ENCODE measurements at places on chromosomes 7 and 10. TPM values are rescaled to one million over a fixed set of nuclear protein-coding genes. Genes with fewer than 3 reads are reported as not detected.

- no peak for DNase-seq
- no peaks in the 10 kb centered on the region for H3K27me3 ChIP-seq
- H3K36me3 ChIP-seq, result peaks cover 48% of the 10 kb centered on the region
- H3K4me1 ChIP-seq, result peaks cover 6% of the 10 kb centered on the region
- no peak overlapping the region for H3K4me3 ChIP-seq
Observed at GRCh38 chr10:124989526-124989925, 47.6 kb downstream of the ZRANB1 start.

- no peaks in the 10 kb centered on the region for H3K27me3 ChIP-seq
- peaks cover 52% of the 10 kb centered on the region for H3K4me1 ChIP-seq
- peaks cover 38% of the 10 kb centered on the region for H3K36me3 ChIP-seq
- no peak for DNase-seq
- no peak overlapping the region for H3K27ac ChIP-seq
Observed at GRCh38 chr10:7287377-7287776, 123.5 kb downstream of the SFMBT2 start.

GRCh38 chr10:78686444-78687060 is 382.2 kb upstream of the ZMIZ1 start:
- H3K27me3 ChIP-seq, result peaks cover under 1% of the 10 kb centered on the region
- H3K27ac ChIP-seq, result no peak overlapping the region
- no peak for DNase-seq

DNA sequence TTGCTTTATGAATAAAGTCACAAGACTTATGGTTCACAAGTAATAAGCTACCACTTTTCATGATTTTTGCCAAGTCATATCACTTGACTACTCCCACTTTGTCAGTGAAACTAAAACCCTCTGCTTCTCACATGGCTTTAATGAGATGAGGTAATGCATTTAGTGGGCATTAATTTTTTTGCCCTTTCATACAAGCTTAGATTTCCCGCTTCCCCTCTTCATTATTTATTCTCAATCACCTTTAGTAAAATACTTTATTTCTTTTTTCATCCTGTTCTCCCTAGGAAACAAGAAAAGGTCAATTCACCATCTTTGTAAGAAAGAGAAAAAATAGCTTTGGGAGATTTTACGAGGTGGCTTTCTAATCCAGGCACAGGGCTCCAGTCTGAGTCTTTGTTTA is 109.6 kb upstream of the STARD3NL start:
- H3K27me3 ChIP-seq, result no peaks in the 10 kb centered on the region
- H3K4me3 ChIP-seq, result no peak overlapping the region
- H3K4me1 ChIP-seq, result no peaks in the 10 kb centered on the region
- no peak overlapping the region for H3K27ac ChIP-seq
- no peak for DNase-seq

- H3K4me1 ChIP-seq, result peaks cover 3% of the 10 kb centered on the region
- H3K27me3 ChIP-seq, result no peaks in the 10 kb centered on the region
- DNase-seq, result no peak
- no peak overlapping the region for H3K27ac ChIP-seq
- no peak overlapping the region for H3K4me3 ChIP-seq
Observed at GRCh38 chr7:4621396-4621795, 60.7 kb upstream of the FOXK1 start.

DNA sequence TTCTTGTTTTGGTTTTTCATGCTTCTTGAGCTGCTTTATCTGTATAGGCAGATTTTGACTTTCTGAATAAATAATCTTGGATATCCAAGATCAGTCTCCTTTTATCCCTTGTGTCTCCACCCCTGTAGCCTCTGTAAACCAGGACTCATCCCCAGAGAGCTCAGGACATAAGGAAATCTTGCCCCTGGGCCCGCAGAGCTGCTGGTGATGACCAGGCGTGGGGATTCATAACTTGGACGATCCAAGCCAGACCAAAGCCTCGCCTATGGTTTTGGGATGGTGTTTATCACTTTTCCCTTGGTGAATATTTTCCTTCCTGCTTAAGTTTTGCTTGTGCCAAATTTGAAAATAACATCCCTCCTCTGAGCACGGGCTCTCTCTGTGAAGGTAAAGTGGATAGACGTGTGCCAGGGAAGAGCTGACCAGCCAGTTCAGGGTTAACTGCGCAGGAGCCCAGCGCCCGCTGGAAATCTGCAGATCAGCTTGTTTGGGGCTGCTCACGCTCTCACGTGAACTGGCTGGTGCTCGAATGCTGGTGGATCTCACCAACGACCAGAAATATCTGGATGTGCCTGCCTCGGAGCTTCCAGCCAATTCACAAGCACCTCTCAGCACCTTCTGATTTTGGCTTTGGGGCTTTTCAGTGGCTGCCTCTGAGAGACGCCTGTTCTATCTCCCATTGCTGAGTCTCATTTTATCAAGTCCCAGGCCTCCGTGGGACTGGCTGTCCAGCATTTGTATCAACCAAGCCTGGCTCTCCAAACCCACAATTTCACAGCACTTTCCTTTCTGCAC is 132.1 kb upstream of the BTBD16 start:
- no peaks in the 10 kb centered on the region for H3K36me3 ChIP-seq
- H3K27ac ChIP-seq, result no peak overlapping the region
- DNase-seq, result no peak
- no peak overlapping the region for H3K4me3 ChIP-seq
- H3K4me1 ChIP-seq, result no peaks in the 10 kb centered on the region

DNA sequence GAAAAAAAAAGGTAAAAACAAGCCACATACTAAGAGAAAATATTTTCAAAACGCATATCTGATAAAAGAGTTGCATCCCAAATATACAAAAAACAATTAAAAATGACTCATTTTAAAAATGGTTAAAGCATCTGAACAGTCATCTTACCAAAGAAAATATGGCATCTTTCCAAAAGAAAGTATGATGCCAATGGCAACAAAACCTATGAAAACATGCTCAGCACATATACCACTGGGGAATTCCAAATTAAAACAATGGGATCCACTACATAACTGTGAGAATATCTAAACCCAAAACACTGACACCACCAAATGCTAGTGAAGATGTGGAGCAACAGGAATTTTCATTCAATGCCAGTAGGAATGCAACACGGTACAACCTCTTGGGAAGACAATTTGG is 39.3 kb downstream of the VSTM2A start:
- no peaks in the 10 kb centered on the region for H3K36me3 ChIP-seq
- H3K27ac ChIP-seq, result no peak overlapping the region
- no peaks in the 10 kb centered on the region for H3K4me1 ChIP-seq
- H3K4me3 ChIP-seq, result no peak overlapping the region

DNA sequence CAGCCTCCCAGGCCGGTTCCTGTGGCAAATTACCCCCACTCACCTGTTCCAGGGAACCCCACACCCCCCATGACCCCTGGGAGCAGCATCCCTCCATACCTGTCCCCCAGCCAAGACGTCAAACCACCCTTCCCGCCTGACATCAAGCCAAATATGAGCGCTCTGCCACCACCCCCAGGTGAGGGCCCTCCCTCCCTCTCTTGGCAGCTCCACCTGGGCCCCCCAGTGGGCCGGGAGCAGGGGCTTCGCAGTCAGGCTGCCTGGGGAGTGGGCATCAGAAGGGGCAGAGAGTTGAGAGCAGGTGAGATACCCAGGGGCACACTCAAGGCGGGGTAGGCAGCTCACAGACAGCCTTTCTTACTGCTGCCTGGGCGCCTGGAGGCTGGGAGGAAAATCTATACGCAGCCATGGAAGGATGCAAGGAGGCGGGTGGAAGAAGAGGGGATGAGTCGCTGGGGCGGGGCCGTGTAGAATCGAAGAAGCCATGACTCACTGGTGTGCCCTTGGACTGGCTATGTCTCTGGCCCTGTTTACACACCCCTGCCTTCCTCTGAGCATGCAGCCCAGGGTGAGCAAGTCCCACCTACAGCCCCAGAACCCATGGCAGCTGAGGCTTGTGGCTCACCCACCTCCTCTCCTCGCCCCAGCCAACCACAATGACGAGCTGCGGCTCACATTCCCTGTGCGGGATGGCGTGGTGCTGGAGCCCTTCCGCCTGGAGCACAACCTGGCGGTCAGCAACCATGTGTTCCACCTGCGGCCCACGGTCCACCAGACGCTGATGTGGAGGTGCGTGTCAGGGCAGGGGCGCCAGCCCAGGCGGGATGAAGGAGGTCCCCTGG is 48.6 kb upstream of the PPIF start:
- H3K27ac ChIP-seq, result no peak overlapping the region
- peaks cover 16% of the 10 kb centered on the region for H3K36me3 ChIP-seq

DNA sequence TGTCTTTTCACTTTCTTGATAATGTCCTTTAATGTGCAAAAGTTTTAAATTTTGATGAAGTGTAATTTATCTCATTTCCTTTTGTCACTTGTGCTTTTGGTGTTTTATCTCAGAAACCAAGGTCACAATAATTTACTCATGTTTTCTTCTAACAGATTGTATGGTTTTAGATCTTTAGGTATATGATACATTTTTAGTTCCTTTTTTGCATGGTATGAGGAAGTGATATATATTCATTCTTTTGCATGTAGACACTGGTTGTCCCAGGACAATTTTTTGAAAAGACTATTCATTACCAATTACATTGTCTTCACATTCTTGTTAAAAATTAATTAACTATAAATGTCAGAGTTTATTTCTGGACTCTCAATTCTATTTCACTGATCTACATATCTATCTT is 39.8 kb upstream of the GPR22 start:
- H3K36me3 ChIP-seq, result peaks cover 7% of the 10 kb centered on the region
- peaks cover 7% of the 10 kb centered on the region for H3K4me1 ChIP-seq
- H3K27ac ChIP-seq, result no peak overlapping the region
- no peak overlapping the region for H3K4me3 ChIP-seq

GRCh38 chr10:131155876-131156230 is 155.7 kb downstream of the TCERG1L start:
- no peak overlapping the region for H3K27ac ChIP-seq
- H3K27me3 ChIP-seq, result peaks cover 10% of the 10 kb centered on the region
- H3K4me1 ChIP-seq, result no peaks in the 10 kb centered on the region

- DNase-seq, result no peak
- H3K27ac ChIP-seq, result peak overlapping the region; percentile 91
- peak overlapping the region; percentile 74 for H3K4me3 ChIP-seq
- H3K4me1 ChIP-seq, result peaks cover 9% of the 10 kb centered on the region
- H3K36me3 ChIP-seq, result peaks cover 6% of the 10 kb centered on the region
Observed at GRCh38 chr7:23533238-23533604, 1.4 kb upstream of the TRA2A start.

GRCh38 chr7:36600869-36601530 is 123.3 kb downstream of the AOAH start:
- no peak overlapping the region for H3K27ac ChIP-seq
- H3K4me3 ChIP-seq, result no peak overlapping the region
- peaks cover 5% of the 10 kb centered on the region for H3K36me3 ChIP-seq
- no peaks in the 10 kb centered on the region for H3K27me3 ChIP-seq

DNA sequence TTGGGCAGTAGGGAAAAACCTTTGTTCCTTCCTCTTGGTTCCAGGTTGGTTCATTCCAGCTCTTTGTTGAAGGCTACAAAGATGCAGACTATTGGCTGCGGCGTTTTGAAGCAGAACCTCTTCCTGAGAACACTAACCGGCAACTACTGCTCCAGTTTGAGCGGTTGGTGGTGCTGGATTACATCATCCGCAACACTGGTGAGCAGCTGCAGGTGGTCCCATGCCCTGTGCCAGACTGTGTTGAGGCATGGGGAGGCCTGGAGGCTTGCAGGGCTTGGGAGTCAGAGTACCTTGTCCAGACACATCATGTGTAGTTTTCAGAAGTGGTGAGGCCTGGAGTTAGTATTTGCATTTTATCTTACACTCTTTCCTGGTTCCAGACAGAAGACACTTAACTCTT is 16.3 kb downstream of the PI4K2A start:
- no peaks in the 10 kb centered on the region for H3K27me3 ChIP-seq
- no peak overlapping the region for H3K27ac ChIP-seq
- H3K4me3 ChIP-seq, result no peak overlapping the region
- peaks cover 2% of the 10 kb centered on the region for H3K4me1 ChIP-seq
- DNase-seq, result no peak

DNA sequence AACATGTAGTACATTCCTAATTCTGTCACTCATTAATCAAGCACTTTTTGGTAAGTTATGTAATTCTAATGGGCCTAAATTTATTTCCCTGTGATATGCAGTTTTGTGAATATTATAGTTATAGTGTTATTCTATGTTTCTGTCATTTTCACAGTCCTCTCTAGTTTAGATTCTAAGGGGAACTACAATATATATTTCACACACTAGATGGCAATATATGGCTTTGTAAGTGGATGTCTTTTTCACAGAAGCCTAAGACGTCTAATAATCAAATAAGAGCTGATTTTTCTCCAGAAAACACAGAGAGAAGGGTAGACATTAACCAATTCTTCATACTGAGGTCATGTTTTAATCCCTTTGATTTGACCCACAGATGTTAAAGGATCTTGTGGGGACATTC is 18.0 kb downstream of the RNLS start:
- H3K27me3 ChIP-seq, result peaks cover 8% of the 10 kb centered on the region
- H3K27ac ChIP-seq, result no peak overlapping the region
- no peak for DNase-seq
- H3K4me1 ChIP-seq, result no peaks in the 10 kb centered on the region
- no peaks in the 10 kb centered on the region for H3K36me3 ChIP-seq

DNA sequence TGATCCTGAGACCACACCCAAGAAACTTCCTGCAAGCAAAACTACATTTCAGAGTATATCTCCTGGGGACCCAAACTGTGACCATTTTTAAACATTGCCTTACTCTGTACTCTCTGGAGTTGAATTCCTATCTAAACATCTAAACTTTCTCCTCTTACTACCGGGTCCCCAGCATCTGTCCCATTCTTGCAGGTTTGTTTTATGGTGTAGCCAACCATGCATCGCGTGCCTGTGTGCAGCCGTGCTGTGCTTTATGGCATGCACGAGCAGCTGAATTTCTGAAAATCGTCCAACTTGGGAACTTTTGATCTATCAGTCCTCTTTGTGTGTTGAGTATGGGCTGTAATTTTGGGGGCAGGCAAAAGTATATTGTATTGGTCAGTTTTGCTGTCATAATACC is 423.8 kb upstream of the DPP6 start:
- no peaks in the 10 kb centered on the region for H3K36me3 ChIP-seq
- no peak overlapping the region for H3K27ac ChIP-seq
- H3K4me1 ChIP-seq, result no peaks in the 10 kb centered on the region
- H3K27me3 ChIP-seq, result no peaks in the 10 kb centered on the region
- no peak overlapping the region for H3K4me3 ChIP-seq
- DNase-seq, result no peak

DNA sequence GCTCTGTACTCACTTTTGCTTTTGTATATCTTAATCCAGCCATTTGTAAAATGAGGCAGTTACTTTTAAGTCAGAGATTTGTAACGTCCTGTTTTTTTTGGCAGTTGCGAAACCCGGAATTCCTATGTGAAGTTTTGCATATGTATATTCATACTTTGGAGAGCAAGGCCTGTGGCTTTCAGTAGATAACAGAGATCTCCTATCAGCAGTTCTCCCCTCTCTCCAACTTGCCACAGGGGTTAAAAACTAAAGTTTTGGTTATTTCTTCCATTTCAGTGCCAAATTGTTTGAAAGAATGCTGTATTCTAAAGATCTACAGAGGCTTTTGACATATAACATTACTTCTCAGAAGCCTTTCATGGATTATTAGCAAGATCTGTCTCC is 102.4 kb downstream of the EXOC4 start:
- H3K27ac ChIP-seq, result no peak overlapping the region
- no peaks in the 10 kb centered on the region for H3K27me3 ChIP-seq
- H3K4me1 ChIP-seq, result no peaks in the 10 kb centered on the region
- no peak for DNase-seq

- H3K27ac ChIP-seq, result no peak overlapping the region
- peaks cover 22% of the 10 kb centered on the region for H3K4me1 ChIP-seq
- no peak overlapping the region for H3K4me3 ChIP-seq
Observed at GRCh38 chr10:63434866-63435854, 30.6 kb downstream of the JMJD1C start.

The TMEM273 gene
- total RNA-seq, result 0.83 TPM

The PAX2 gene
- total RNA-seq, result not detected

The KEL gene
- 0.70 TPM for total RNA-seq

The NT5C3A gene
- total RNA-seq, result 52.2 TPM

The DPYSL4 gene
- 1.3 TPM for total RNA-seq

The FBXO24 gene
- total RNA-seq, result 2.5 TPM

The OR6V1 gene
- total RNA-seq, result not detected

The GALNT17 gene
- not detected for total RNA-seq

The PRKAR2B gene
- total RNA-seq, result 0.71 TPM

The FAM25G gene
- not detected for total RNA-seq

The LRRC18 gene
- not detected for total RNA-seq

The HKDC1 gene
- total RNA-seq, result 0.80 TPM
